Suprapubic skin (tissue), 4 donors: ENCODE measurements at places on chromosomes 7 and 10. TPM values are rescaled to one million over a fixed set of nuclear protein-coding genes. Genes with fewer than 3 reads are reported as not detected.

- DNase-seq, result no peak
Measured at GRCh38 chr10:63206997-63207811, 74.1 kb downstream of the NRBF2 start.

DNA sequence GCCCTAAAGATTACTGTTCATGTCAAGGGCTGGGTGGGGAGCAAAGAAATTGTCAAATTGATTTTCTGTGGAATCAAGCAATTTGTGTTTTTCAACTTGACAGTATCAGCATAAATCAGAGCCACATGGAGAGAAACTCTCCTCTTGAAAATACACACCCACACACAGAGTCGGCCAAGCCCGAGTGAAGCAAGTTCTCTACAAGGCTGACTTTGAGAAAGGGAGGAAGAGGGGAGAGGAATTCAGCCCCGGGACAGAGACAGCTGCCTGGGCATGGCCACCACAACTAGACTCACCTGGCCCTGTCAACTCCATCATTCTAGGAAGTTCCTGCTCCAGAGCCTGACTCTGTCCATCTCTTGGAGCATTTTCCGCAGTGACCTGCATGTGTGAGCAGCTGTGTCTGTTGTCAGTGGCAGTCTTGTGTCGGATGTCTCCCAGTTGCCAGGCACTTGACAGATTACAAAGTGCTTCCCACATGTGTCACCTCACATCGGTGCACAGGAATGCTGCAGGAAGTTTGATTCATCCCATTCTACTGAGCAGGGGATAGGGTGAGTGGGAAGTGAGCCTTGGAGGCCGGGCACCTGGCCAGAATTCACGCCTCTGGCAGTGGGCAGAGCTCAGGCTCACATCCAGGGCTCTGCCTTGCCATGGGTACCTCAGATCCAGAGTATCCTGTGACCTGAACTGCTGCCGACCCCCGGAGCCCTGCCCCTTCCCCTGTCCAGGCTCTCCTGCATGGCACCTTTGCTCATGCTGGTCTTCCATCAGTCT, 37.9 kb downstream of the ADAM12 start:
- DNase-seq, result no peak

- no peak for DNase-seq
Measured at GRCh38 chr10:10658172-10658785, 359.4 kb upstream of the CELF2 start.

- no peak for DNase-seq
Measured at GRCh38 chr10:59131666-59132065, 44.8 kb upstream of the PHYHIPL start.

- no peak for DNase-seq
Measured at GRCh38 chr7:107122486-107122911, 46.3 kb upstream of the HBP1 start.

DNA sequence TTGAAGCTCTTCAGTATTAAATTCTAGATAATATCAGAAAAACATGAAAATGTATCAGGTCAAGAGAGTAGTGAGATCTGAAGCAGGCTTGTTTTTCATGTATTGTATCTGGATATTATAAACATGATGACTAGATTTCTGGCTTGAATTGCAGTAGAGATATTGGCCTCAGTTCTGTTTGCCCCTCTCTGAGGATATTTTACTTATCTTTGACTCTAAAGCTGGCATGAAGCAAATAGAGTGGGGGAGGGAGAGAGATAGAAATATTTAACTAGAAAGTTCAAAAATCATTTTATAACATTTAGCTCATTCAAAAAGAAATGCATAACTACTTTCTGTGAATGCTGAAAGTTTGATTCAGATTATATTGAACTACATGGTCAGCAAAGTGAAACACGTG, 929.7 kb upstream of the KCND2 start:
- DNase-seq, result no peak

DNA sequence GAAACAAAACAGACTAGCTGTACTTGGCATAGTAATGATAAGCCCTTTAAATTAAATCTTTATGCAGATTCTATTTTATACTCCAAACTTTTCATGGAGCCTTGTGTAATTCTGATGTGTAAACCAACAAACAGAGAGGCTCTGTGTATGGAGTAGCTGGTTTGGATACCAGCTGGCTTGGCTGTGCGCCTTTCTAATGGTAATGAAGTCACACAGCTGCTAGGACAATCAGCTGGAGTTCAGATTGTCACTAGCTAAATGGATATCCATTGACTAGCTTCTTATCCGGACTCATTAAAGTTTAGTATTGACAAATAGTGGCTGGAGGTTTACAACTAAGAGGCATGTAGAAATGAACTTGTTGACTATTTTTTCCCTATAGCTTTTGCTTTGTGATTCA, 398.4 kb downstream of the DGKB start:
- DNase-seq, result no peak

- DNase-seq, result no peak
Measured at GRCh38 chr10:87724789-87725188, 65.1 kb downstream of the PAPSS2 start.

Gene ZNF365
- 2.0 TPM for total RNA-seq

Gene AQP1
- total RNA-seq, result 116 TPM
